ENCODE measurements at places on chromosomes 1 and 21.

DNA sequence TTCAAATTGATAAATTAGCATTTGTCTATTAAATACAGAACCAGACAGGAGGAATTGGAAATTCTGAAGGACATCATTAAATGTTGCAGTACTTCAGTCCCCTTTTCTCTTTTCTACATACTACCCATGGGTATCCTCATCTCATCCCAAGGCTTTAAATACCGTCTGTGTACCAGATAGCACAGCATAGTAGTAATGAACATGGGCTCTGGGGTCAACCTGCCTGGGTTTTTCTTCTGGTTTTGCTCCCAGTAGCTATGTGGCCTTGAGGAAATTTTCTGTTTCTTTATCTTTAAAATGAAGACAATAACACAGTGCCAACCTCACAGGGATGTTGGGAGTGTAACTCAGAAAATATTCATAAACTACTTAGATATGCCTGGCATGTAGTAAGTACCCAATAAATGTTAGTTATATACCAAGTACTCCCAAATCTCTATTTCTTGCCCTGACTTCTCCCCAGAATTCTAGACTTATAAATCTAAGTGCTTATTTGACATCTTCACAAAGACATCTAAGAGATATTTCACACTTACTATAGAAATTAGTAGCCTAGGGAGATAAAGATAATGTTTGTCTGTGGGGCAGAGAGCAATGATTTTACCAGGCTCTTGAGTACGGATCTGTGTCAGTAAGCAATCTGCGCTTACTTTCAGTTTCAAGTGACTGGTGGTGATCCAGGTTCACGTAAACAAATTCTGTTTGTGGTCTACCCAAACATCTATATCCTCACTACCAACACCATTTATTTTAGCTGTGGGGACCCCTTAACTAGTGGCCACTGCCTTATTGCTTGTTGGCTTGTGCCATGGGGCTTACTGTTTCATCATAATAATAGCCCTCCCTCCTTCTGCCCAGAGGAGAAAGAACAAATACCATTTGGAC is 37.3 kb downstream of the VANGL2 start:
- DNase-seq, result no peak

GRCh38 chr1:43340559-43340958 is 2.9 kb downstream of the MPL start:
- DNase-seq, result no peak

GRCh38 chr1:16351994-16352841 is at the start of gene FBXO42:
TSS of gene FBXO42 (minus strand) at chr1:16352480. CDS start at chr1:16315418, 37,062 bp downstream.
- DNase-seq, result peak; percentile 96

DNA sequence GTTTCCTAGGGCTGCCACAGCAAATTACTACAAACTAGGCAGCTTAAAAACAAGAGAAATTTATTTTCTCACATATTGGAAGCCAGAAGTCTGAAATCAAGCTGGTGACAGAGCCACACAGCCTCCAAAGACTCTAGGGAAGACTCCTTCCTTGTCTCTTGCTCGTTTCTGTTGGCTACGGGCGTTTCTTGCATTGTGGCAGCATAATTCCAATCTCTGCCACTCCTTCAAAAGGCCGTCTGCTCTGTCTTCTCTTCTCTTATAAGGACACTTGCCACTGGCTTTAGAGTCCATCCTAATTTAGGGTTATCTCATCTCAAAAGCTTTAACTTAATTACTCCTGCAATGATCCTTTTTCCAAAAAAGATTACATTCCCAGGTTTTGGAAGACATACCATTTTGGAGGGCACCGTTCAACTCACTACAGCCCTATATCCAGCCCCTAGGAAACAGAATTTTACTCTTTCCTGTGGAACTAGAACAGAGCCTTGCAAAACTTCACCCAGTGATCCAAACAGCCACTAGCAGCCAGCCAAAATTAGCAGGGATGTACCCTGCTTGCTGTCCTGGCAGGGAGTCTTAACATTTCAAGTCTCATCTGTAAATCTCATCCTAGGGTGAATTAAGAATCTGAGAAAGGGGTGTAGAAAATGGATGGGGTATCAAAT is 9.2 kb downstream of the STYXL2 start:
- no peak for DNase-seq

DNA sequence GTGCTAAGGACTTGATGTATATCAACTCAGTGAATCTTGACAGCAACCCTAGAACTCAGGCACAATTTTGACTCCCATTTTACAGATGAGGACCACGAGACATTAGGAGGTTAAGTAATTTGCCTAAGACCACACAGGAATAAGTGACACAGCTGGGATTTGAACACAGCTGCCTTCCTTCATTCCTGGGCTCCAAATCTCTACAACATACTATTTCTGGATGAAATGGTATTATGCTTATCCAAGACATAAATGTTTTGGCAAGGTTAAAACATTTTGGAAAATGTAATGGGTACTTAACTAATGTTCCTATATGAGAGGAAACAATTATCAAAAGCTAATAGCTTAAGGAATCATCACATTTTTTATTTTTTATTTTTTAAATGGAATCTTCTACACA is 4.8 kb downstream of the CLDN8 start:
- DNase-seq, result no peak

DNA sequence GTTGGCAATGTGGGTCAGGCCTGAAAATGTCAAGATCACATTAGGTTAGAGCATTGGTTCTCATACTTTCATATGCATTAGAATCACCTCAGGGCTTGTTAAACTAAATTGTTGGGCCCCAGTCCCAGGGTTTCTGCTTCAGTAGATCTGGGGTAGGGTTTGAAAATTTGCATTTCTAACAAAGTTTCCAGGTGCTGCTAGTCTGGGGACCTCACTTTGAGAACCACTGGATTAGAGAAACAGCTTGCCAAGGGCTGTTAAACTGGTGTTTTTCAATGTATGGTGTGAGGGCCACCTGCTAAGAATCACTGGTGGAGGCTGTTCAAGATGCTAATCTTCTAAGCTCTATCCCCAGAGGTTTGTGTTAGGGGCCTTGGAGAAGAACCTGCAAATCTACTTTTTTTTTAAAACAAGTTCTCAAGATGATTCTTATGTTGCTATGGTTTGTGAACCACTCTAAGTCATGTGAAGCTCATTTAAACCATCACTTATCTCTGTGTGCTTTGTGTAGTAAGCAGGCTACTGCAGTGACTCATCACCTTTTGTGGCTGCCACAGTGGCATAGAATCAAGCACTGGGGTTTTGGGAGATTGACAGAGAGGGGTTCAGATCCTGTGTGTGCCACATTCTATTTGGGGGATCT is 152.2 kb downstream of the S1PR1 start:
- DNase-seq, result no peak

DNA sequence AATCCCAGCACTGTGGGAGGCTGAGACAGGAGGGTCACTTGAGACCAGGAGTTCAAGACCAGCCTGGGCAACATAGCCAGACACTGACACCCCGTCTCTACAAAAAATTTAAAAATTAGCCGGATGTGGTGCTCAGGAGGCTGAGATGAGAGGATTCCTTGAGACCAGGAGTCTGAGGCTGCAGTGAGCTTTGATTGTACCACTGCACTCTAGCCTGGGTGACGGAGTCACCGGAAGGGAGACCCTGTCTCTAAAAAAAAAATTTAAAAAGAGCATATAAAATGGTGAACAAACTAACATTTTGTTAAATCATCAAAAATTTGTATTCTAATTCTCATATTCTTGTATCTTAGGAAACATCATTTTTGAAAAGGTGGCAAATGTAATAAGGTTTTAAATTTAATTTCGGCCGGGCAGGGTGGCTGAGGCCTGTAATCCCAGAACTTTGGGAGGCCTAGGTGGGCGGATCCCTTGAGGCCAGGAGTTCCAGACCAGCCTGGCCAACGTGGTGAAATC is 27.1 kb downstream of the MAB21L3 start:
- no peak for DNase-seq

DNA sequence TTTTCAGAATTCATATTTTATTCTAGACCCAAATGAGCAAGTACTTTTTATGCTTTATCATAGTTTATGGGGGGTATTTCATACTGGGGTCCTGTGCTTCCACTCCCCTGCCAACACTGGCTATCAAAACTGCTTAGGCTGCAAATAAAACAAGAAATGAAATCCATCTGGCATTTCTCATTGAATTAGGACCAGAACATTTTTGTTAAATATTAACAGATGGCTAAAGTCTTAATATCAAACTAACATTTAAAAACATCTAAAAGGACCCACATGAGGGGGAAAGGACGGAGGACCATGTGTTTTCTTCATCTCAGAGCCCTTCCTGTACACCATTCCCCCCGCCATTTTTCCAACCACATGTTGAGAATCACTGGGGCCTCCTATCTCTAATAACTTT is 167.5 kb upstream of the C1orf105 start:
- no peak for DNase-seq

GRCh38 chr1:156590326-156591180 is 1.0 kb upstream of the NAXE start:
- DNase-seq, result no peak

GRCh38 chr1:19333587-19334354 is 21.6 kb downstream of the SLC66A1 start:
- DNase-seq, result no peak

DNA sequence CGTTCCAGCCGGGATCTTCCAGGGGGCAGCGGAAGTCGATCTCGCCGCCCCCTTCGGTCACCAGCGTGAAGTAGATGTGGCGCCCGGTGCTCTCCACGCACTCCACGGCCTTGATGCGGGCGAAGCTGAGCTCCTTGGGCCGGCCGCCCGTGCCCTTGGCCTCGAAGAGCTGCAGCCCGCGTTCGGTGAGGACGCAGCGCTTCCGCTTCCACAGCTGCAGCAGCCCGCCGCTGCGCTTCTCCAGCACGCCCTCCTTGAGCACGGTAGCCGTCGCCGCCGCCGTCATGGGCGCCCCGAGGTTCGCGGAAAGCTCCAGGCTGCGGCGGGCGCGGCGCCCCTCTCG is 516 bp downstream of the PHLDA3 start:
- peak; percentile 71 for DNase-seq

- DNase-seq, result no peak
These were observed 142.3 kb downstream of the PBX1 start for GRCh38 chr1:164701189-164701761.

- DNase-seq, result no peak
These were observed 9.6 kb downstream of the RAB42 start for GRCh38 chr1:28601696-28602095.

DNA sequence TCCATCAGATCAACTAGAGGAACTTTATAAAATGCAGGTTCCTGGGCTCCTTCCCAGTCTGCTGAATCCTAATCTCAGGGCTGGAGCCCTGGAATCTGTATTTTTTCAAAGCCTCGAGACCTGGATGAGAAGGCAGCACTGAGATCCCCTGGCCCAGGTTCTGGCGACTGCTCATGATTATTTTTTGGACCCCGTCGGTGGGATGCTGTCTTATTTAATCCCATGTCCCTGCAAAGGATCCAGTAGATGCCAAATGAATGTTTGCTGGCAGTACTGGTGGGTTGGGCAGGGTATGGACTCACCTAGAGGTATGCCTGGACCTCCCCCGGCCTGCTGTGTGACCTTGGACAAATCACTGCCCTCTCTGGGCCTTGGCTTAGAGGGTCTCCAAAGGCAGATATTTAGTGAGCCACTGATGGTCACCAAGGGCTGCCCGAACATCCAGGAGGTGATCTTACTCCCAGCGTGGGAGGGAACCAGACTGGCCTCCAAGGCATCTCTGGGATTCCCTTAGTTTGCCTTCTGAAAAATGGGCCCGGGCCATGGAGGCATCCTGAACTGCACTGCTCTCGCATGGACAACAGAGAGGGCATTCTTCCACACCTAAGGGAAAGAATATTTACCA is 91.6 kb upstream of the RUNX3 start:
- DNase-seq, result no peak

DNA sequence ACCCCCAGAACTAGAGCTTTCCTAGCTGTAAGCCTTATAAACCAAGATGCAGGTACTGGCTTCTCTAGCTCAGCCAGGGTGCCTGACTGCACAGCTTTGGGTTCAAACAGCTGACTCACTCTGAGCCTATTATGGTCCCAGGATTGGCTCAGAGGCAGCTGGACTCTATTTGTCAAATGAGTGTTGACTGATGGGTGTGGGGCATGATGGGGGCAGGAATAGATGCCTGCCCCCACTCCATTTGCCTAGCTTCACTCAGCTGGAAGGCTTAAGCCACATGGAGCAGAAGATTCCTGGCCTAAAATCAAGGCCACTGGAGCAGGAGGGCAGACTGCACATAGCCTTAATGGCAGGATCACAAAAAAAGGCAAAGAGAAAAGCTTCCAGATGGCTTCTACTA is 90.5 kb downstream of the PIK3R3 start:
- peak; percentile 63 for DNase-seq

DNA sequence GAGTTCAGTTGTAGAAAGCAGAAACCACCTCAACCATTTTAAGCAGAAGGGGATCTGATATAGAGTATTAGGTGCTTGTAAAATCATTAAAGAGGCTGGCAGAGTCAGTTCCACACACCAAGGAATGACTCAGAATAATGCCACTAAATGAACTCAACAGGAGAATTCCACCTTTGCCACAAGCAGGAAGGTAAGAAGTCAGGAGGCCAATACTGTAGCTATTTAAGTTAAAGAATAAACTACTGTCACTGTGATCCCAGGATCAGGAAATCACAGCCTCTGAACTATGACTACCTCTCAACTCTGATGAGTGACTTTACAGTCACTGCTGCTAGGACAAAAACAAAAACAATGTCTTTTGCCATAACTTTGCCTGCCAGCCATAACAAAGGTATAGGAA is 52.5 kb upstream of the PRMT6 start:
- DNase-seq, result no peak

- no peak for DNase-seq
These were observed 142.3 kb downstream of the CHD1L start for GRCh38 chr1:147384804-147385203.

DNA sequence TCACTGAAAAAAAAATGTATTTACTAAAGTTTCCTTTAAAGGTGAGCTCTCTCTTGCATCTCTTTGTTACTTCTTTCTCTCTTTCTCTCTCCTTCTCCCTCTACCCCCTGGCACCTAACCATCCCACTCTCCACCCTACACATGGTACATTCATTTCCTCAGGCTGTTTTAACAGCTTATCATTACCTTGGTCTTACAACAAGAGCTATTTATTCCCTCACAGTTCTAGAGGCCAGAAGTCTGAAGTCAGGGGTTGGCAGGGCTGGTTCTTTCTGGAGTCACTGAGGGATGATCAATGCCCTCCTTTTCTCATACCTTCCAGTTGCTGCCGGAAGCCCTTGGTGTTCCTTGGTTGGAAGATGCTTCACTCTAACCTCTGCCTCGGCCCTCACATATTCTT is 91.1 kb upstream of the DSCAM start:
- no peak for DNase-seq

- DNase-seq, result no peak
These were observed 25.2 kb downstream of the EXOC8 start for GRCh38 chr1:231312432-231312788.

DNA sequence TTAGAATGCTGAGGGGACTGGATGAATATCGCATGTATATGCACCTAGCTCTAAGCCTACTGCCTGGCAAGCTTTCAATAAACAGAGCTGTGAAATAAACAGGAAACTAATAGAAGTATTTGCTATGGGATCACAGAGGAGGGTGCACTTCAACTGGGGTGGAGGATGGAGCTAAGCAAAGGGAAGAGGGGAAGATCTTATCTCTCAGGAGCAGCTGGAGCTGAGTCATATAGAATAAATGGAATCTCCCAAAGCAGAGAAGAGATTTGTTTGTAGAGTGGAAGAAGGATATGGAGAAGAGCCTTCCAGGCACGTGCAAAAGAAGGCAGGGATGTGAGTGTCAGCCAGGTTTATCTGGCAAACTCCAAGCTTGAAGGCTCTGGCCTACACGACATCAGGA is 17.0 kb upstream of the KCNA10 start:
- DNase-seq, result no peak

GRCh38 chr1:115467196-115467595 is 129.1 kb upstream of the NGF start:
- no peak for DNase-seq
